Activated CD4-positive, alpha-beta T cell treated with anti-CD3 and anti-CD28 coated beads for 36 hours (primary cell): ENCODE measurements at places on chromosomes 7 and 10.

- DNase-seq, result no peak
Observed at GRCh38 chr7:34133356-34133982, 228.1 kb downstream of the BMPER start.

DNA sequence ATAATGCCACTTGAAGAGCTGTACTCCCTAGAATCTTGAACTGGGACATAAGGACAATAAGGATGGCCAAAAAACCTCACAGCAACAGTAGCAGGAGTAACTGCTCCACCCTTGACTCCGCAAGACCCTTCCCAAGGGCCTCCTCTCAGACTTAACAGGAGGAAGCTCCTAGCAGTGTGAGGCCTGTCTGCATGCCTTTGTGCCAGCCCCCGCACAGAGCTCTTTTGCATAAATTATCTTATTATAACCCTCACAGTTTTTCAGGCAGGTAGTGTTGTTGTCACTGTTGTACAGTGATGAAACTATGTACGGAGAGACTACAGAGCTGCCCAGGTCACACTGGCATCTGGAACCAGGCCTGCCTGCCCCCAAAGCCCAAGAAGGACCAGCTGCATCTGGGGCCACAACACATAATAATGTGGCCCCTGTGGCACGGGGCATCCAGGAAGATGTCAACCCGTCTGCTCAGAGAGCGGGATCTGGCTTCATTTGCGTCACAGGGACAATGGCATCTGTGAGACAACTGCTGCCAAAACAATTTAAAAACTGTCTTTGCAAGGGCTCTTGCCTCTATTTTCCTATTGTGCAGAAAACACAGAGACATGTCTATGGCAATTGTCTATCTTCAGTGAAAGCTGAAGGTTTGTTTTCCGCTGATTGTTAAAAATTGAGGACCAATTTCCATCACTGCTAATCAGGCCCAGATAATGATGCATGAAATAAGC lies 249.3 kb upstream of the GRB10 start:
- no peak for DNase-seq

- DNase-seq, result no peak
Observed at GRCh38 chr7:47383696-47384445, 198.0 kb downstream of the TNS3 start.

- no peak for DNase-seq
Observed at GRCh38 chr10:115171392-115171960, 78.3 kb downstream of the ATRNL1 start.

GRCh38 chr10:29876008-29876555 lies 183.3 kb downstream of the JCAD start:
- DNase-seq, result no peak

DNA sequence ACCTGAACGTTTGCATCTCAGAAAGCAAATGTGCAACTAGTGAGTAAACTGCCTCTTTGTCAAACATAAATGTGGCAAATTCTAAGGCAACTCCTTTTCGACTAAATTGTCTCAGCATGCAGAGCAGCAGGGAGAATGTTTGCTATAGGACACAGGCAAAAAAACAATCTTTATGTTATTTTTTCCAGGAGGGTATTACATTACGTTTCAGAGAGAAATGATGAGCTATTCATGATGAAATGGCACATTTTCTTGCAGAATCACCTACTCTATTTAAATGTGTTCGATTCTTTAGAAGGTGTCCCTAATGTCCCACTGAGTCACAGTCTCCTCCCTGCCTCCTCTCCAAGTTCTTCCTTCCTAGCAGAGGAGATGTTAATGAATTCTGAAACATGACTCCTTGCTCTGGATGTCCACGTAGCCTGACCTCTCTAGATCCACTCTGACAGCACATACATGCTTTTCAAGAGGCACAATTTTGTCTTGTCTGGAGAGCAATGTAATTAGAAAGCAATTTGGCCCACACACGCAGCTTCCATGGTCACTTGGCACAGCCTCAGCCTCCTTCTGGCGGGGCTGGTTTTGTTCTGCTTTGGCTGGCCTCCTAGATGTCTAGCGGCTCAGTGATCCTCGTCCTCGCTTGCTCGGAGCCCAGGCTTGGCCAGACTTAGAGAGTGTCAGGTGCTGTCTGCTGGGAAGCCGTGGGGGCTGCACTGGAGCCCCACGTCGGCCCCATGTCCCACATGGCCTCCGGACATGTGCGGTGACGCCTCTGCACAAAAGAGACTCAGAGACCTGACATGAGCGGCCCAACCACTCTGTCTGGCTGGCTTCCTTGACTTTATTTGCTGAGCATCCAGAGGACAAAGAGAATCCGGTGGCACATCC lies 125.7 kb upstream of the ZNF438 start:
- DNase-seq, result no peak

- DNase-seq, result no peak
Observed at GRCh38 chr7:67813621-67814292, 817.1 kb downstream of the TYW1 start.

DNA sequence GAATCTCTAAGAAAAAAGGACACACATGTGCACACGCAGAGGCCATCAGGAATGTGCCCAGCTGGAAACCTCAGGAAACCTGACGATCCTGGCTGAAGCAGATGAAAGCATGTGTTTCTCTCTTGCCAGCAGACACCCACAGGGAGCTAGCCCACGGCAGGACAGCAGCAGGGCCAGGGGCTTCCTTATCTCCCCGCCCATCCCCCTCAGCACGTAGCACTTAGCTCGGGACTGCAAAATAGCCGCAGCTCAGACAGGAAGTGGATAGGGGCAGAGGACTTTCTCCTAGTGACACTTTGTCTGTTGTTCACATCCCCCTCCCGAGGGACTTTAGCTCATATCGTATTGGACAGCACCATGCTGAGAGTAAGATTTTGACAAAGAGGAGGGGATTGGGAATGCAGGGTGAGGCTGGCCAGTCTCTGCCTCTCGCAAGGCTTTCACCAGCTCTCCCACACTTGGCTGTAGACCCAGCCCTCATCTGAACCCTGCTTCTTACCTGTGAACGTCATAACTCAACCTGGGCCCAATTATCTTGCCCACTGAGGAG lies 63.8 kb downstream of the MKI67 start:
- DNase-seq, result no peak

- DNase-seq, result peak; percentile 59
Observed at GRCh38 chr7:36639826-36640225, 84.5 kb downstream of the AOAH start.

DNA sequence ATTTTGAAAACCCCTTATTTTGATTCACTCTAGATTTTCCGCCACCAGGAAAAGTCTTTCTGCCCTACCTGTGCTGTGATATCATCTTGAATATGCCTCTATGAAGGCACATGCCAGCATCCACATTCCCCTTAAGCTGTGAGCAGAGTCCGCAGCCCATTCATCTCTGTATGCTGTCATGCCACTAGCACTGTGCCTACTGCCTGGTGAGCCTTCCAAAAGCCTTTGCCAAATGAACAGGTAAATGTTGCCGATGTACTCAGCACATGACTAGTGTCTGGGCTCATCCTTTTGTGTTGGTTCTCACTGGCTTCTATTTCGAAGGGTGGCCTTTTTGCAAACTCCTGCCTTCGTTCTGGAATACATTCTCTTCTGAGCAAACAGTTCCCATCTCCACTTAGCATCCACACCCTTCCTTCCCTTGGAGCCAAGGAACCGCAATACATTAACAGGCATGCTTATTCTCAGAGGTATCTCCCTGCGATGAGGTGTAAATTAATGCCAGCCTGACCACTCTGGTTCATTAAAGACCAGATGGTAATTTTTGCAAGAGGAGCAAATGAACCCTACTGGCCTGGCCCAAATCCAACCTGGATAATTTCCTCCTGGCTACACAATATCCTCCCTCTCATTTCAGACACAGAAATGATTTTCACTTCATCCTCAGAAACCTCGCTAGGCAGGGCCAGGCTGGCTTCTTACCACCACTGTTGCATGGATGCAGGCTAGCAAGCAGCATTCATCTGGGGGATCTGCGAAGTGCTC lies 339.7 kb upstream of the NFE2L3 start:
- no peak for DNase-seq

- DNase-seq, result no peak
Observed at GRCh38 chr10:112122827-112123226, 60.7 kb downstream of the GPAM start.

DNA sequence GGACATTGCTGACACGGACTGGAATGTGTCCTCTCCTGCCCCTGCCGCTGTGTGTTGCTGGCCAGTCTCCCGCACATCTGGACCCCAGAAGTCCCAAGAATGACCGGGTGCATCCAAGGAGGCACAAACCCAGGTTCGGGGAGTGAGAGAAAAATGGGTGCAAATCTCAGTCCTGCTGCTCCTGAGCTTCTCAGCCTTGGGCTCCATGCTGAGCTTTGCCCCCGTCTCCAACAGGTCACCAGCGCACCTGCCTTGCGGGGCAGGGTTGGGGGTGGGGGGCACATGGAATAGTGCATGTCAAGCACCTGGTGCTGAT lies 6.0 kb upstream of the NANOS1 start:
- DNase-seq, result no peak

DNA sequence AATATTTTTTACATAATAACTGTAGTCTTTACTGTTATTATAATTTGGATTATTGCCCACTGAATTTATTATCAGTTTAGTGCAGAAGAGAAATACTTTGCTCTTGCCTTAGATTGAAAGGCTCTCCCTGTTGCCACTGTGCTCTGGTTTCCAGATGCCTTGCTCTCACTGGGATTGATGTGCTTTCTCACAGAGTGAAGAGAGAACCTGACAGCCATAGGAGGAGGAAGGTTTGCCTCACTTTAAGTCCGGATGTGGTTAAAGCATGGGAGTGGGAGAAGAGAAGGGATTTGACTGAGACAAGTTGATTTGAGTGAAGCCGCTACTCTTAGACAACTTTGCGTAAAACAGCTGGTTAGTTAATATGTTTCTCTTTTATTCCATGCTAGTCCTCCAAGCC lies 68.2 kb upstream of the RPA3 start:
- no peak for DNase-seq

GRCh38 chr7:100099452-100099851 lies 1.7 kb downstream of the MCM7 start:
- DNase-seq, result no peak

DNA sequence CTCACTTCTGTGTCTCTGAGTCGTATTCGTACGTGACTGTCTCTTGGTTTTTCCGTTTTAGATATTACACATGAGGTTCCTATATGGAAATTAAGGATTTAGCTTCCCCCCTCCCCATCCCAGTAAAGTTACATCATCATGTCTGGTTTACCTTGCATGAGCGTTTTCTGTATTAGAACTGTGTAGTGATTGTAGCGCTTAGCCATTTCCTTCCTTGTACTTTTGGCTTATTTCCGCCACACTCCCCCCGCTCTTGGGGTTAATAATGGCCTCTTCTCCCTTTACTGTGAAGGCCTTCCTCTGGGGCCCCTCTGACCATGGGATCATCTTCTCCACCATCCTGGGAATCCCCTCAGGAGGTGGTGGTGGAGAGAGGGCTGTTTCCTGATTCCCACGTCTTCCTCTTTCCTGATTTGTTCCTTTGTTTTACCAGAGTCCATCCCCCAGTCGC lies 27.2 kb upstream of the AP5Z1 start:
- DNase-seq, result peak; percentile 37

- DNase-seq, result no peak
Observed at GRCh38 chr7:139838276-139838675, 9.2 kb downstream of the TBXAS1 start.

DNA sequence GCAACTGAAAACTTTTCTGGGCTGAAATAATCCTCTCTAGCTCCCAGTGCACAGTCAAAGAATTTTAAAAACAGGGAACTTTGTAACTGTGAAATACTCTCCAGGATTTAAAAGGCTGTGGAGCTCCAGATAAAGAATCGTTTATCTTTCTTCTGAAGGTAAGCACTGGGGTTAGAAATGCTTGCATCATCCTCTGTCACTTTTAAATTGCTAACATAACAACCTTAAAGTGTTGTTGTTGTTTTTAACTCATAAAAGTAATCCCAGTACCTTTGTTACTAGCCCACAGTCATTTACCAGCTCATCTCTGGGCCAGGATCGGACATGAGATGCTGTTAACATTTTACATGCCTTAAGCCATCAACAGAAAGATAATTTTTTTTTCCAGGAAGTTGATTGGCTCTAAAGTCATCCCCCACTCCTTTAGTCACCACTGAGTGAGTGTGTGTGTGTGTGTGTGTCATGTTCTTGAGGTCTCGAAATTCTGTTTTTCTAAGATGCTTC lies at the start of gene SLC39A12:
Gene SLC39A12 (plus strand): TSS at position 51 of the 504 bp plus-strand sequence. CDS start 1,359 bp downstream, outside the sequence.
- no peak for DNase-seq

DNA sequence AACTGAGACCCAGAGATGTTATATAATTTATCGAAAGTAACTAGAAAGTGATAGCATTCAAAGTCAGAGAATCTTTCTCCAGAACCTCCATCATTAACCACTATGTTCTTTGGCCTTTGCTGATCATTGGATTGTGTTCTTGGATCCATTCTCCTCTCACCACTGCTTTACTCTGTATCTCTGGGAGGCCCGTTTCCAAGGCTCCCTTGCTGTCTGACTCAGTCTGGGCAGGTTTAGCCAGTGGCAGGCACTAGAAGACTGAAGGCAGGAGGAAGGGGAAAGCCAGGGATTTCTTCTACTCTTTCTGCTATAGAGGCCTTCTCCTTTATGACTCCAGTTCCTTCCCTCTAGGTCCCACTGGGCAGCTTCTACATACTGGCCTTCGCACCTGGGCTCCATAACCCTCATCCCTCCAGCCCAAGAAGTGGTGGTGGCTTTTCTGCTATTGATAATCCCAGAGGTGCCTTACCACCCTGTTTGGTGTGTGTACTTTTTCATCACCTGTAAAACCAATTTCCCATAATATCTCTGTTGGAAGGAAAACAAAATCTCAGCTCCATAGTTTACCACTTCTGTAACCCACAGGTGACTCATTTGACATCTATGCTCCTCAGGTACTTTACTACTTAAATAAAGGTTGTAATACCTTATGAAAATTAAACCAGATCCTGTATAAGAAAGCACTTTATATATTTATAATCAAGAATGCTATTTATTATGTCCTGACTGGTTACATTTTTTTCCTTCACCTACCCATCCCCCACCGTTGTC lies 36.0 kb downstream of the BCAP29 start:
- DNase-seq, result no peak

- no peak for DNase-seq
Observed at GRCh38 chr7:118312051-118312450, 87.5 kb downstream of the ANKRD7 start.

DNA sequence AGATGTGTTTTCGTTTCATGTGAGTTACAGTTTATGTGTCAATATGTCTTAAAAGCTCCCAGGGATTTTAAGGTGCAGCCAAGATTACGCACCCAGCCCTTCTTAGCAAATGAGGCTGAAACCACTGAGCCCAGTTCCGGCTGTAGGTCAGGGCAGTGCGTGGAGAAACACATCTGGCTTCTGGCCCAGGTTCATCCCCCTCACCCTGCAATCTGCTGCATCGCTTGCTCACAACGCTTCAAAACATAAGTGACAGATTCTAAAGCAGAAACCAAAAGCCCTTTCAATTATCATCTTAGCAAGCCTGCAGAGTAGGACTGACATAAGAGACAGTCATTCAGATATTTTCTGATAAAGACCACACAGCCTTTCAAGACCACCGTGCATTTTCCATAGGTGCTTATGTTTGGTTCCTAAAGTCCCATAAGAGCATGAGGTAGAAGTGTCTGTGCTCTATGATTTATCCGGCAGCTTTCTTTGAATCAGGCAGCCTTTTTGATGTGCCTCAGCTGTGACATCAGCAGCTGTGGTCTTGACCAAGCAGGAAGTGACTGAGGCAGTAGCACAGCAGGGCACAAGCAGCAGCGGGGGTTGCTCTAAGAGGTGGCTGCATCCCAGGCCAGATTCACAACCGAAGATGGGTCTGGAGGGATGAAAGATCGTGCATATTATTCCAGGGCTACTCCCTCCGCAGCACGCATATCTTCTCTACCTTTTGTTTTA lies 72.1 kb upstream of the LYZL2 start:
- DNase-seq, result peak; percentile 93
